ENCODE measurements at places on chromosomes 6 and 20.

- DNase-seq: no peak
These were observed 42.1 kb downstream of the GFRA4 start for GRCh38 chr20:3621111-3621510.

- no peak for DNase-seq
These were observed 47.7 kb downstream of the DNAH8 start for GRCh38 chr6:38762848-38763247.

DNA sequence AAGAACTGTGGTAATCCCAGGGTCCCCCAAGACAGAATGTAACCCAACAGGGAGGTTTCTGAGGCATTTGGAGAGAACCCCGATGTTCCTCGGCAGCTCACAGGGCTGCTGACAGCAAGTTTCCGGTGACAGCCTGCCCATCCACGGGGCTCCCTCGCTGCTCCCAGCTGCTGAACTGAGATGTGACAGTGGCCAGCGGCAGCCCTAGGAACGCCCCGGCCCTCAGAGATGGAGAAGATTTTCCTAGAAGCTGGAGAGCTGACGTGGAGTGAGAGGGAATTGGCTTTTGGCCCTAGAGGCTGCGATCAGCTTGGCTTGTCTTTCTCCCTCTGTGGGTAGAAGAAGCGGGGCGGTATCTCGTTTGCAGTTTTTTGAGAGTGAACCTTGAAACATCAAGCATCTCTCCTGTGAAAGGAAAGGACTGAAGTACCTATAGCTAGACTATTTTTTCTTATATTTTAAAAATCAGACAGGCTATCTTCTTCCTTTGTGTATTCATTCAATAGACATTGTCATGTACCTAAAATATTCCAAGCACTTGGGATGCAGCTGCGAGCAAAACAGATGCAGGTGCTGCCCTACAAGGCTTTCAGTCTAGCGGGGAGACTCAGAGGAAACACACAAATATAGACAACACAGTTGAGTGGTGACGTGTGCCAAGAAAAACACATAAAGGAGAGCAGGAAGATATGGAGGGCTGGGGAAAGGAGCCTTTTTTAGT, 28.4 kb upstream of the NFATC2 start:
- no peak for DNase-seq

- no peak for DNase-seq
These were observed 135.1 kb downstream of the CEP57L1 start for GRCh38 chr6:109230453-109230852.

GRCh38 chr20:23246717-23247664, 103.6 kb upstream of the NXT1 start:
- no peak for DNase-seq

GRCh38 chr20:49508435-49509199, 26.1 kb upstream of the KCNB1 start:
- no peak for DNase-seq

- DNase-seq: no peak
These were observed 503.7 kb downstream of the KIF16B start for GRCh38 chr20:16069389-16070010.

DNA sequence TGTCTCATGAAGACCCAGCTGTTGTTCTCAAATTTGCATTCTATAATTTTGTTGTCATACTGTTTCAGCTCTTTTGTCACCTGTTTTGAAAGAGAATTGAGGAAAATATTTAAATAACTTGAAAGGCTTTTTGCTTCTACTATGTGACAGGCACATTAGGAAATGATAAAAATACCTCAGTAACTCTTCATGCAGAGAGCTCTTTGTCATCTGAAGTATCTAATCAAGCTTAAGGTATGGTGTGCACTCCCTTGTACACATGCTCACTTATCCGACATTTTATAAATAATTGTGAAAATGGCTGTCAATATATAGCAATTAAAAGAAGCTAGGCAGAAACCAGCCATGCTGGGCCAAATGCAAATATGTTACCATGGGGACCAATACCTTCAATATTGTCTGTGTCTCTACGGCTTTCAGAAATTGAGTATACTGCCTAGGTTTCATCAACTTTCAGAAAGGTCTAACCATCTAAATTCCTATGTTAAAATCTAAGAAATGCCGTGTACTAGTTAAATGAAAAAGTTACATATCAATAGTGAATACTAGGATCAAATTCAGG, 349.0 kb downstream of the RNGTT start:
- DNase-seq: no peak

GRCh38 chr20:18705490-18705889, 108.1 kb upstream of the SCP2D1 start:
- DNase-seq: no peak

GRCh38 chr6:43667245-43668150, 20.1 kb downstream of the MRPS18A start:
- peak; percentile 70 for DNase-seq

DNA sequence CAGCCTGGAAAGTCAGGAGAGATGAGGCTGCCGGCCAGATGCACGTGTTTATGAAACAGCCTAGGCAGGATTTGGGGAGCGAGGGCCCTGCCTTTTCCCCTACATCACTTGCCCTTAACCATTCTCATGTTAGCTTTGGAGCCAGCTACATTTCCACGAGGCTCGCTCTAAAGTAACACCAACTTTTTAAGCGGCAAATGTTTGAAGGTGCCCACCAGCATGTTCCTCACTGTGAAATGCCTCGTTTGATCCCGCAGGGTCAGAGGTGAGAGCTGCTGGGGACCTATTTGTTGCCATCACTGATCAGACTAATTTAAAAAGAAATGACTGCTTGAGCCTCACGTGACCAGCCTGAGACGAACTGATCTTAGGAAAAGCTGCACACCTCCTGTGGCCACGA, 51.6 kb upstream of the DACT2 start:
- DNase-seq: no peak

GRCh38 chr20:49705358-49705757, 8.3 kb downstream of the B4GALT5 start:
- no peak for DNase-seq

DNA sequence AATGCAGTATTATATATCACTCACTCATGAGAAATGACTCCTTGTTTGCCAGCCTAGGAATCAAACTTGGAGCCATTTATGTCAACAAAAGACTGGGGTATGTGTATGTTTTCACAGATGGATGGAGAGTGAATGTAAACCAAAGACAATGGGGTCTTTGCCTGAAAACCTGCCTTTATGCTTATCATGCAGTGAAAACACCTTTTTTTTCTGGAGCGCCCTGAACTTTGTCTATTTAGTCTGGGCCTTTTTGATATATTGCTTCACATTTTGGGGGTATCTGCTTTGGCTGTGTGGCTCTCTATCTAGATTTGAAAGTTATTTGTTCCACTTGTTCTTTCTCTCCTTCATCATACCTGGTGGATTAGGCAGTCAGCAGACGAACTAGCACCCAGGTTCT, 848.5 kb upstream of the FLRT3 start:
- DNase-seq: no peak

DNA sequence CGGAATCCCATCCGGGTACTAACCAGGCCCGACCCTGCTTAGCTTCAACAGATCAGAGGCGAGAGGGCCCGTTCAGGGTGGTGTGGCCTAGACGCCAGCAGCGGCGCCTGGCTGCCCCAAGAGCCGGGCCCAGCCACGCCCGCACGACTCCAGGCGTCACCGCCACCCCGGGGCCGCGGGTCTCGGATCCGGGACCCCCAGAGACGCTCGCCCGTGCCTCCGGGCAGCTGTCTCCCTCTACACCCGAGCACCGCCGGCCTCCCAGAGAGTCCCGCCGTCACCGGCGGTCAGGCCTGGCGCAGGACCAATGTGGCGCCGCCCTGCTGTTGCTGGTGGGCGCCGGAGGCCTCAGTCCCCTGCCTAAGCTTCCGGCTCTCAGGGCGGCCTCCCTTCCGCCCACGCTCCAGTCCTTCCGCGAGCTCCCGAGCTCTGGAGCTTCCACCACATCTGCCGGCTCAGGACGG, 441.2 kb upstream of the DEFB115 start:
- DNase-seq: no peak

DNA sequence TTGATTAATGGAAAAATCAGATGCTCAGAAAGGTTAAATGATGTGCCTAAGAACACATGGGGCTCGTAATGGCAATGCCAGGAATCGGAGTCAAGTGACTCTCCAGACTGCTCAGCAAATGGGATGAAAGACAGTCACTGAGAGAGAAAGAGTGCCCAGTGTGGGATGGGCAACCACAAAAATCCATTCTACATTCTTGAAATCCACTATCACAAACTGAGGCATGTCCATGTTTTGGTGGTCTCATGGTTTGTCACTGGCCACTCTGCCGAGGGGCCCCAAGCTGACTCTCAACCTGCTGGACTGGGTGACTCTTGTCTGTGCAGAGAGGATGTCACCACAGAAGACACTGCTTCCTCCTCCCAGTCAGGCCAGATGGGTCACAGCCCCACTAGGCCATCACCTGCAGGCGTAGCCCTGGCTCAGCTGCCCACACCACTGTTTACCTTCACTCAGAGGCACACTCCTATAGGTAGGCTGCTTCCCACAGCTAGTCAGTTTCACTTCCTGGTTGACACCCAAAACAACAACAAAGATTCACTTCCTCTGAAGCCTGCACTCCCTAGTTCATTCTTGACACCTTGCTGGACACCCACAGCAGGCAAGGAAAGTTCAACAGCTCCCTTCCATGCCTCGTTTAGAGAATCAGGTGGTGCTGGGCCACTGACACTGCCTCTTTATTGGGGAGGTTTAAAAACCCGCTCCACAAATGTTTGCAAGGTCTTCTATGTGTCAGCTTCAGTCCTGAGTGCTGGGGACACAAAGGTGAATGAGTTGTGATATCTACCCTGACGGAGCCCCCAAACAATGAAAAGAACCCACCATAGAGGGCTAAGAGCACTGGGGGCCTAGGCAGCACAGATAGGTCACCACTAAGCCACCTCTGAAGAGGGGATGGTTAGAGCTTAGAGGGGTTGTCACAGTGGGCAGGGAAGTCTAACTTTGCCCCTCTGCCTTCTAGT, 21.7 kb downstream of the MAP1LC3A start:
- DNase-seq: no peak

DNA sequence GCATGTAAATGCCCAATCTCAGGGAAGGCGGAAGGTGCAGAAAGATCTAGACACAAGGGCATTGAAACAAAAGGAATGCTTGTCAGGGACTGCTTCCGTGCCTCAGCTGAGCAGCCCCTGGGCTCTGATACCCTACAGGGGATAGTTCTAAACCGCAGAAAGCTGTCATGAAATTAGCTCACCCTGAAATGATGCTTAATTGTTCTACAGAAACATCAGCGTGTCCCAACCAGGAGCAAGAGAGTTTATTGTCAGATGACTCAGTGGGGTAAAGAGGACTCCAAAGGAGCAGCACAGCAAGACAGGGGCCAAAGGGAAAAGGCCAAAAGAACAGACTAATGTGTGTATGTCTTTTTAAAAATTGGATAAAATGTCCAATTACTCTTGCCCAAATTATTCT, 258.4 kb upstream of the JARID2 start:
- DNase-seq: no peak

GRCh38 chr6:137870308-137870644, 3.2 kb downstream of the TNFAIP3 start:
- DNase-seq: no peak

- no peak for DNase-seq
These were observed 141.6 kb upstream of the ARMC2 start for GRCh38 chr6:108706649-108707048.

DNA sequence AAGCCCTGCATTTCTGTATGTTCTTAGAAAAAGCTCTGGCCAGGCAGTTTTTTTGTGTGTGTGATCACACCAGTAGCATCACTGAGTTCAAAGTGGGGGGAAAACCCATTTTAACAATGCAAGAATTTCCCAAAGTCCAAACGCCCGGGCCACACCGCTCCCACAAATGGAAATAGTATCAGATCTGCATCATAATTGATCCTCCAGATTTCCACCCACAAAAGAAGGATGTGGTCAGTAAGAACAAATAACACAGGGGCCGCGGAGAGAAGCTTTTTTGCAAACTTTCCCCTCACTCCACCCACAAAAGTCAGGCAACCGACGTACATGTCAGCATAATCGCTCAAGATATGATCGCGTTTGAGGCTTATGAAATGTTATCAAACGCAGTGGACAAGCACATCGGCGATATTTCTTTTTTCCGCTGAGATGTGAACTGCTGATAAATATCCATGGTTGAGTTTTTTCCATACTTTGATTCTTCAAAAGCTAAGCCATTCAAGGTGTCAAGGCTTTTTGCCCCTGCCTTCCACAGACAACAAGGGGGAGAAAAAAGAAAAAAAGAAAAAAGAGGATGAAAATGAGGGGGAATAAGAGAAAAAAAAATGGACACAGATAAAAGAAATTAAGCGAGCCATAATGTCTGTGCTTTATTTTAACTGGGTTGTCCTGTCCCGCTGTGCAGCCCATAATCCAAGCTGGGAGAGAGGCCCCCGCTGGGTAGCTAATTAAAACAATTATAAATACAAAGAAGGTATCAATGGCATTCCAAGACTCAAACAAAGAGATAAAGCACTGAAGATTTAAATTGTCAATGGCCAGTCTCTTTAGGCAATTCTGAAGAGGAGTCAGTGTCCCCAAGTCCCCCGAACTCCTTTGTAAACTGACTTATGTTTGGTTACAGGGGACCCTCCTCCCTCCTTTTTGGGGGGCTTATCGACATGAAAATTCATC, 143.5 kb downstream of the ZFP64 start:
- DNase-seq: no peak

- no peak for DNase-seq
These were observed 118.3 kb upstream of the MTHFD1L start for GRCh38 chr6:150747155-150747554.

GRCh38 chr20:19977373-19977770, 39.8 kb upstream of the NAA20 start:
- DNase-seq: no peak

DNA sequence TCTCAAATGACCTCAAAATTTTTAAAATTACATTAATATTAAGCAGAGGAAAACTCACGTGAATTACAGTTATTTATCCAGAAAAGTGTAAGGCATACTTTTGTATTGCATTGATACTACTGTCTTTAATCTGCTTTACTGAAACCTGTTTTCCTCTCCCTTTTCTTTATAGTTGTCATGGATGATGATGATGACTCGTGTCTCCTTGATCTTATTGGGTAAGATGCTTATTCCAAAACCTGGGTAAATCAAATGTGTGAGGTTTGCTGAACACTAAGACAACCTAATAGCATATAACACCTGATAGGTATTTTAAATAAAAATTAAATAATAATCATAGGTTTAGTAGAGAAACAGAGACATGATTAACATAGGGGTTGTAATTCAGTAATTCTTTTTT, 40.0 kb downstream of the BICRAL start:
- no peak for DNase-seq

- no peak for DNase-seq
These were observed 217.3 kb downstream of the LRFN2 start for GRCh38 chr6:40369891-40370290.

DNA sequence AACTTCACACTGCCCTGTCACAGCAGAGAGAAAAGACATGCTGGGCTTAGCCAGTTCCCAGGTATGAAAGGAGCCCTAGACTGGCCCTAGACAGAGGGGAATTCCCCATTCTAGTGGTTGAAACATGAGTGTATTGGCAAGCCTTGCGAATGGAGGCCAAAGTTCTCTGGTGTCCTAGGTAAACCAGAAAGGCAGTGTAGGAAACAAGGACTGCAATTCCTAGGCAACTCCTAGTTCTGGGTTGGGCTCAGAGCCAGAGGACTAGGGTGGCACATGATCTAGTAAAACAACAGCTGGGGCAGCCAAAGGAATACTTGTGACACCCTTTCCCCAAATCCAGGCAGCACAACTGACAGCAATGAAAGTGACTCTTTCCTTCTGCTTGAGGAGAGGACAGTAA, 265.0 kb upstream of the EPHA7 start:
- no peak for DNase-seq

- no peak for DNase-seq
These were observed 53.8 kb upstream of the SLC22A23 start for GRCh38 chr6:3510617-3511016.

GRCh38 chr6:33975661-33976436, 170.0 kb downstream of the GRM4 start:
- DNase-seq: no peak
